Astrocyte (in vitro differentiated cells and primary cell): ENCODE measurements at places on chromosomes 5 and 9. TPM values are rescaled to one million over a fixed set of nuclear protein-coding genes. Genes with fewer than 3 reads are reported as not detected.

ANKRD33B gene
- 13.5 and 22.7 TPM in 2 replicates for total RNA-seq

CTXN3 gene
- total RNA-seq = not detected in 2 replicates

MORN5 gene
- not detected in 2 replicates for total RNA-seq

ARHGEF39 gene
- total RNA-seq = 0.53 and 1.0 TPM in 2 replicates

GRCh38 chr5:170849374-170849773, 12.4 kb upstream of the RANBP17 start:
- DNase-seq = no peak
- H3K27me3 ChIP-seq = no peaks in the 10 kb centered on the region
- no peaks in the 10 kb centered on the region for H3K36me3 ChIP-seq
- no peaks in the 10 kb centered on the region for H3K4me1 ChIP-seq

- no peak overlapping the region for H3K27ac ChIP-seq
- H3K4me3 ChIP-seq = no peak overlapping the region
- H3K36me3 ChIP-seq = no peaks in the 10 kb centered on the region
- peaks cover 35% of the 10 kb centered on the region for H3K4me1 ChIP-seq
Observed at GRCh38 chr9:76370396-76371023, 23.7 kb downstream of the RFK start.

DNA sequence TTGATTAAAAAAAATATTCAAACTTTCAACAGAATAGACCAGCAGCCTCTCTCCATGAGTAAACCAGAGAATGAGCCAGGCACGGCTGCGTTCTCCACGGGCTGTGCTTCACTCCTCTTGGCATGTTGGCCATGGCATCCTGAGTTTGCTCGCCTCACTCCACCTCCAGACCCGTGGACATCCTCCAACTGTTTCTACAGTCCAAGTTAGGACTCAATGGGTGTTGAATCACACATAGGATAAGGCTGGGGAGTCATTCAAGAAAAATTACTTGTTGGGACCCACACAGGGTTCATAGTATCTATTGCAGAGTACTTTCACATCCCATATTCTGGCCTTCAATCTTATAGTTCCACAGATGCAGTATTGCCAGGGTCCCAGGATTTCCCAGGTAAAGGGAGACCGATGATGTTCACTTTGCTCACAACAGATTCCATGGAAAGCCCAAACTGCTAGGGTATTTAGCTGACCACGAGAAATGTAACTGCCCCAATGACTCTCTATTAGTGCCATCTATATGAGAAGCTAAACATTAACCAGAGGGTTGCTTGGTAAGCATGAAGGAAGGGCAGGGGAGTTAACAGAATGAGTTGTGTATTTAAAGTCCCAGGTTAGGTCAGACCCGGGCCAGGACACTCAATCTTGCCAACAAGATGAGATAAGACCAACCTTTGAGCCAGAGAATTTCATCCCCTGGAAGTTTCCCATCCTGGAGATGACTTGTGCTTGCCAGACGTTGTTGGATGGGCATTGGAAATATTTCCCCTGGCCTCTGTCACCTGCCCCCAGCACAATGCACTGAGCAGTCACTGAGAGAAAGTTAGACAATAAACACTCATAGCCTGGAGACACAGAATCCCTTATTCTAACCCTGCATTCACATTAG, 19.7 kb upstream of the GDA start:
- no peak overlapping the region for H3K4me3 ChIP-seq
- no peak for DNase-seq
- H3K27me3 ChIP-seq = no peaks in the 10 kb centered on the region
- no peaks in the 10 kb centered on the region for H3K4me1 ChIP-seq
- no peaks in the 10 kb centered on the region for H3K36me3 ChIP-seq

DNA sequence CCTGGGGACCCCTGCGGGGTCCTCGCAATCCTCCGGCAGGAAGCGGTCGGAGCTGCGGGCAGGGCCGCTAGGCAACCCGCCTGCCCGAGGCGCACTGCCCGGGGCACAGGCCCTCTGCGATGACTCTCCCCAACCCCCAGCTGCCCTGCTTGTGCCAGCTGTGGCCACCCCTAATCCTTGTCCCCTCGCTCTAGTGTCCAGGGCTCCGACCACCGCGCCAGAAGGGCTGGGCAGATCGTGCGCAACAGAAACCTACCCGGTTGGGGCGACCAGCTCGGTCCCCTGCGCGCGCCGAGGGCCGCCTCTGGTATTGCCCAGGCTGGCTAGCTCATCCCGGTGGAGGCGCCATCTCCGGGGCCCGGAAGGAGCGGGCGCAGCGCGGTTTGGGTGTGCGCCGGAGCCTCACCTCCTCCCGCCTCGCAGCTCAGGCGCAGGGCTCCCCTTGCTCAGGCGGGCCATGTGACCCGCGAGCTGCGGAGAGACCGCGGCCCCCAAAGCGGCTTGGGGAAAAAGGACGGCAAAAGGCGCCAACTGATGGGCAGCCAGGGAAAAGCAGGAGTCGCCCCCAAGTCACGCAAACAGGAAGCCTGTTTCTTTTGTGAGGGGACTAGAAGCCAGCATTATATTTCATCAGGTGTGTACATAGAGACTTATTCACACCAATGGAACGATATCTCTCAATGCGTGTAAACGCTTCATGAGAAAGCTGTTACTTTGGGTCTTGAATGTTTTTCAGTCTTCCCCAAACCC, 46.8 kb upstream of the RNF20 start:
- H3K4me1 ChIP-seq = no peaks in the 10 kb centered on the region
- peak overlapping the region; percentile 75 for H3K4me3 ChIP-seq
- H3K36me3 ChIP-seq = no peaks in the 10 kb centered on the region
- peak overlapping the region; percentile 7 for H3K27ac ChIP-seq
- no peaks in the 10 kb centered on the region for H3K27me3 ChIP-seq

DNA sequence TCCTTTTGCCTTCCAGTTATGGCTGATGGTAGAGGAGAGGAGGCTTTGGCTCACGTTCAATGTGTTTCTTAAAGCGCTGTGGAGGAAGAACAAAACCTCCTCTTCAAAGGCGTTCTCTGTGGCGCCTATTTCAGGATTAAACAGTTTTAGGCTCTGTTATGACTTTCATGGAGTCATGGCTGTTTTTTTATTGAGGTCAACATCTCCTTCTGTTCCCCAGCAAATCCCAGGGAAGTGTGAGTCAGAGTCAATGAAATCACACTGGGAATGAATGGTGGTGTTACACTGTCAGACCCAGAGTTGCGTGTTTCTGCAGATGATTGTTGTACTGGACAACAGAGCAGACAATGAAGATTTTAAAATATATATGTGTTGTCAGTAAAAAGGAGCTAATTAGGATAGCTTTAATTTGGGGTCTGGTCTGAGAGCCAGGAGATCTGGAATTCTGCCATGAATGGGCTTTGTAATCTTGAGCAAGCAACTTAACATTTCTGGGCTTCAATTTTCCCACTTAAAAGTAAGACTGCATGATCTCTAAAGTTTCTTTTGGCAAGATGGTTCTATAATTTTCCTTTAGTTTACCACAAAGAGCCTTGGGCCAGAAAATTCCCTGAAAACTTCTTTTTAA, 240.7 kb downstream of the CSNK1G3 start:
- peaks cover 36% of the 10 kb centered on the region for H3K4me1 ChIP-seq
- no peaks in the 10 kb centered on the region for H3K27me3 ChIP-seq
- H3K4me3 ChIP-seq = no peak overlapping the region
- peak overlapping the region; percentile 89 for H3K27ac ChIP-seq

DNA sequence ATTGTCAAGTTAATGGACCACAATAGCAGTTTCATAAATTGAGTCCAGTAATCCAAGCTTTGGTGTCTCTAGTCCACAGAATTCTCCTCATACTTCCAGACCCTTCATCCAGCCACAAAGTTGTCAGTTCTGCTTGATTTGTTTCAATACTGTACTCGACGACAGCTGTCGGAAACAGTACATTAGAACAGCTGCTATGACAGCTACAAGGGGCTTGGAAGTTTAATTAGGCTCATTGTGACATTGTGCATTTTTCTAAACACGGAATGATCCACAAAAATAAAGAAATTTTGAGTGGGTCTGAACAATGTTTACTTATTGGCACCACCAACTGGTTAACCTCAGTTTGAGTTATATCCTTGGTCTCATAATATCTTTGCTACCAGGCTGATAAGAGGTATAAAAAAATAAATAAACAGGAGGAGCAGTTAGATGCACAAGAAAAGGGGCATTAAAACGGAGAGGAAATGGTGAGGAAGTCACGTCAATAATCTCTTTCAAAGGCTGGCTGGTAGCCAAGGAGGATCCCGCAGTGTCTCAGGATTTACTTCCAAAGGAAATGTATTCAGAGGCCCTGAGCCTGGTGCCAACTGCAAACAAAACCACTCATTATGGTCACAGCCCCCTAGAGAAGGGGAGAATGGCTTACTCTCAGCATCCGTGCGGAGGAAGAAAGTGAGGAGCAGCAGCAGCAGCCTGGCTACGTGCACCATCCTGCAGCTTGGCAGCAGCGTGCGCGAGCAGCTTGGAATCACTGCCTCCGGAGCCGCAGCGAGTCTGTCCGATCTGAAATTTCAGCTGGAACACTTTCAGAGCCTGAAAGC, 933.8 kb upstream of the DMAC1 start:
- peak; percentile 45 for DNase-seq
- H3K4me3 ChIP-seq = peak overlapping the region; percentile 27
- no peaks in the 10 kb centered on the region for H3K36me3 ChIP-seq
- no peaks in the 10 kb centered on the region for H3K27me3 ChIP-seq

DNA sequence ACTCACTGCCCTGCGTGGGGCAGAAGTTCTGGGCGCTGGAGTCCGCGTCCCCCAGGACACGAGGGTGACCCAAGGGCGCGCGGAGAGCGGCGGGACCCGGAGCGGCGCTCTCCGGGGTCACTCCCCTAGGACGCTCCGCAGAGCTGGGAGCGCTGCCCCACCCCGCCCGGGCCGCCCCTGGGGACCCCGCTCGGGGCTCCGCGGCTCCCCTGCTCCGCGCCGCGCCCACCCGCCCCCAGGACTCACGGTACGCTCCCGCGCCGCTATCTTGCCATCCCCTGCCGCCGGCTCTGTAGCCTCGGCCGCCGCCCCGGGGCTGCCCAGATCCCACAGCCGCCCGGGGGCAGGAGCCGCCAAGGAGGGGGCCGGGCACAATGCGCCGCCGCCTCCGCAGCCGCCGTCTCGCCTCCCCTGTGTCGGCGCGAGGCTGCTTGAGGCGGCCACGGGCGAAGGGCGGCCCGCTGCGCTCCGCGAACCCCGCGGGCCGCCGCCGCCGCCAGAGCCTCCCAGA, 303 bp downstream of the LIFR start:
- H3K36me3 ChIP-seq = no peaks in the 10 kb centered on the region
- no peaks in the 10 kb centered on the region for H3K27me3 ChIP-seq
- DNase-seq = no peak
- H3K4me3 ChIP-seq = peak overlapping the region; percentile 73
- peak overlapping the region; percentile 51 for H3K27ac ChIP-seq

DNA sequence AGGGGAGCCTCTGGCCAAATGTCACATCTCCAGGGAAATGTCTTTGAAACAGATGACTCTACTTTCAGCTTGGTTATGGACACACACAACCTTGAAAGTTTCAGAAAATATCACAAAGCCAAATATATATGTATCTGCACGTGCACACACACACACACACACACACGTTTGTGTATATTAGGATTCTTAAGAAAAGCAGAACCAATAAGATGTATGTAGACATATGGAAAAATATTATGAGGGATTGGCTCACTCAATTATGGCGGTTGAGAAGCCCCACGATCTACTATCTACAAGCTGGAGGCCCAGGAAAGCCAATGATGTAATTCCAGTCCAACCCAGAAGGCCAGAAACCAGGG, 194.9 kb downstream of the PALM2AKAP2 start:
- no peaks in the 10 kb centered on the region for H3K27me3 ChIP-seq
- H3K36me3 ChIP-seq = no peaks in the 10 kb centered on the region
- DNase-seq = no peak
- H3K27ac ChIP-seq = no peak overlapping the region
- no peak overlapping the region for H3K4me3 ChIP-seq
